ENCODE measurements at places on chromosomes 16 and 17.

DNA sequence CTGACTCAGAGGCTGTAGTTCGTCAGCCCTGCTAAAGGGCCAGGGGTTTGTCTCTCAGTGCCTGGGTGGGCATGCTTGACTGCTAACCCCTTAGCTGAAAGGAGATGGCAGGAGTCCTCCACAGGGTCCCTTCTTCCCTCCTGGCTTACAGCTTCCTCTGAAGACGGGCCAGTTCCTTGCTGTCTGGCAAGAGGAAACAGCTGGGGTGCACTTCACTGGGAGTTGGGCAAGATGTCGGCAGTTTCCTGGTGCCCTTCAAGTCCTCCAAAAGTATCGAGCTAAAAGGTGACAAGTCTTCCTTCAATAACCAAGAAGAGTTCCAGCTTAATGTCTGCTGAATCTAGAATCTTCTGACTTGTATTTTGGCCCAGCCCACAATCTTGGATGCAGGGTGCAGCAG lies 23.4 kb downstream of the NUP85 start:
- DNase-seq: no peak

- no peak for DNase-seq
Observed at GRCh38 chr17:66526827-66527226, 224.4 kb downstream of the PRKCA start.

DNA sequence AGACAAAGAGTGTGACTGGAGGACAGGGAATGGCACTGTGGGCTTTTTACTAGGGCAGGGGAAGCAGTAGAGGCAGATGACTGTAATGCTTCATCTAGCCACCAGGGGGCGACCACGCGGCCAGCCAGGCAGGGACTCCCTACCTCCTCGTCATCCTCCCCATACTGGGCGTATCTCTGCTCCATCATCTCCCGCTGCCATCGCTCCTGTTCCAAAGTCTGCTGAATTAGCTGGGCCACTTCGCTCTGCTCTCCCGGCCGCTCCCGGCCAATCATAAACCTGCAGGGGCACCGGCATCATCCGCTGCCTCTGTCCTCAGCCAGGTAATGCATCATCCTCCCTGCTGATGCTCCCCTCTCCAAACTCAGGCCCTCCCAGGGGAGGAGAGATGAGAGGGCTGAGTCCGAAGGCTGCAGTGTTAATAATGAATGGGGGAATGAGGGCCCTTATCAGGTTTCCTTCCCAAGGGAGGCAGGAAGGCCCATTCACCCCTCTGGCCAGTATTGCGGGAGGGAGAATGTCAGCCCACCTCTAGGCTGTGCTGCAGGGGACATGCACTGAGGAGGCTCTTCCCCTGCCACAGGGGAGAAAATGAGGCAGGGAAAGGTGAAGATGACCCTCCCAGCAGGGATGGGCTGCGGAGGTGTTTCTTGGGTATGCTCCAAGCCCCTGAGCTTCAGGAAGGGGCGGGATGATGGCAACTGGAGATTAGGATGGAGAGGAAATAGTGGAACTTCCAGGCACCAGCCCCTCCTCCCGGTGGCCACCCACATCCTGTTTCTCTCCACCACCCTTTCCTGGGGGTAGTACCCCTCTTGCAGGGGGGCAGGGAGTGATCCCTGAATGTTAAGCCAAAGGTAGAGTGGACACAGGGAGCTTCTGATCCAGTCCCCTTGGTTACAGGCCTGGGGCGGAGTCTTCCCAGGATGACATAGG lies 10.3 kb upstream of the SAMD14 start:
- peak; percentile 79 for DNase-seq

- no peak for DNase-seq
Observed at GRCh38 chr16:23682181-23682580, 3.5 kb downstream of the PLK1 start.

- no peak for DNase-seq
Observed at GRCh38 chr17:77828749-77829539, 129.6 kb upstream of the TNRC6C start.

DNA sequence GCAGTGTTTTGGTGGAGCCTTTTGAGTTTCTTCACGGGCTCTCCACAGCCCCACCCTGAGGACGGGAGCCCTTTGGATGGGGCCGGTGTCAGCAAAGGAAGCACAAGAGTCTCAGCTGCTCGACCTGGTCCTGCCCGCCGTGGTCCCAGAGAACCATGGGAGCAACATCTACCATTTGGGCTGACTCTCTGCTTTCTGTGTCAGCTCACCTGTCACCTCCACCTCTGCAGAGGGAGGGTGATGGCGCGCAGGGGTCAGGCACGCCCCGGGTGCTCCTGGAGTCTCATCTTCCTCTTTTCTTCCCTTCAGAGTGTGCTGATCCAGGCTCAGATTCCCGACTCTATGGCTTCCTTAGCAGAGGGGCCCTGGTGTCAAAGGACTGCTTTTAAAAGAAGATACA lies 171.7 kb downstream of the LAT start:
- DNase-seq: no peak

DNA sequence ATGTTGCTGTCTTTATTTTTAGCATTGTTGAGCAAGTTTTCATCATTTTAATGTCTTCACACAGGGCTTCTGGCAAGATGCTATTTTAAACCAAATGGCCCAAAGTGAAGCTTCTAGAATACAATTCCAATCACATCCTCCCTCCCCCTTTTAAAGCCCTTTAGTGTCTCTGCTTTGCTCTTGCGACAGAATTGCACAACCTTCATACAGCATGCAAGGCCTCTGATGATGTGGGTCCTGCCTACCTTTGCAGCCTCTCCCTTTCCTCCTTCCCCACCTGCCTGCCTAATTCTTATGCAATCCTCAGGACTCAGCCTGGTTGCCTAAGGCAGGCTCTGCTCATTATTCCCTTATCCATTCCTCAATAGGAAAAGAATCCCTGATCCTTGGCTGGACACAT lies 381.7 kb downstream of the SLC39A11 start:
- DNase-seq: no peak

- DNase-seq: no peak
Observed at GRCh38 chr16:392450-393030, 4.5 kb upstream of the NME4 start.

- DNase-seq: no peak
Observed at GRCh38 chr16:87404764-87405625, 12.9 kb downstream of the MAP1LC3B start.

- no peak for DNase-seq
Observed at GRCh38 chr17:41500131-41500911, 5.1 kb downstream of the KRT13 start.

GRCh38 chr16:19872179-19872863 lies 12.3 kb downstream of the GPRC5B start:
- DNase-seq: no peak

DNA sequence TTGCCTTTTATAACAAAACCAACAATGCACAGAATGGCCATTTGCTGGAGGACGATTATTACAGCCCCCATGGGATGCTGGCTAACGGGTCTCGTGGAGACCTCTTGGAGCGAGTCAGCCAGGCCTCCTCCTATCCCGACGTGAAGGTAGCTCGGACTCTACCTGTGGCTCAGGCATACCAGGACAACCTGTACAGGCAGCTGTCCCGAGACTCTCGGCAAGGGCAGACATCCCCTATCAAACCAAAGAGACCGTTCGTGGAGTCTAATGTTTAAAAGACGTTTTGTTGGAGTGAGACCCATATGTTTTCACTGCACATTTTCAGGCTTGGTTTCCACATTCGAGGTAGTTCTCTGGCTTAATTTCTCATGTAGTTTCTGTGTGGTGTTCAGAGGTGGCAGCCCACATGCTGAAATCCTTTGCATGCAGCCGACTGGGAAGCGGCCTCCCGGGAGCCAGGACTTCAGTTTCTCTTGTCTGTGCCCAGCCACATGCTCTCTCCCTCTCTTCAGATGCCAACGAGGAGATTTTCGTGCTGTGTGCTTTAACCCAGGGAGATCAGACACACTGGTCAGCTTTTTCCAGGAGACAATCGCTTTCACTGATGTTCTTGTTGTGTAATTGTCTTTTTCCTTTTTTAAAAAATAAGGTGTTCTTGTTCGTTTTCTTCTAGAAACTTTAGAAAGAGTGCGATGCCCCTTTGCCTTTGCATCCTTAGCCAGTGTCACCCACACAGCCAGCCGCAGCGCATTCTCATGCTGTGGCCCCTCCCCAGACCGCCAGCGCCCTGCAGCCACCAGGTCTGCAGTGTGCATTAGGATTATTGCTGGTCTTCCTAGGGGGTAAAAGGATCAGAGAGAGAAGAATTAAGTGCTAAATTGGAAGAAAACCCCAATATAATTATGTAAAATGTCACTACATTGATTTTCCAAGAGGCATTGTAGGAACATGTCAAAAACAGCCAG lies 24.1 kb downstream of the CYB561 start:
- peak; percentile 9 for DNase-seq

GRCh38 chr17:66415366-66416206 lies 113.2 kb downstream of the PRKCA start:
- DNase-seq: no peak

GRCh38 chr17:69501591-69502468 lies 87.3 kb downstream of the MAP2K6 start:
- peak; percentile 68 for DNase-seq

GRCh38 chr16:54891346-54891745 lies 39.3 kb upstream of the IRX5 start:
- no peak for DNase-seq

- no peak for DNase-seq
Observed at GRCh38 chr16:66475232-66475631, 48.1 kb downstream of the BEAN1 start.

DNA sequence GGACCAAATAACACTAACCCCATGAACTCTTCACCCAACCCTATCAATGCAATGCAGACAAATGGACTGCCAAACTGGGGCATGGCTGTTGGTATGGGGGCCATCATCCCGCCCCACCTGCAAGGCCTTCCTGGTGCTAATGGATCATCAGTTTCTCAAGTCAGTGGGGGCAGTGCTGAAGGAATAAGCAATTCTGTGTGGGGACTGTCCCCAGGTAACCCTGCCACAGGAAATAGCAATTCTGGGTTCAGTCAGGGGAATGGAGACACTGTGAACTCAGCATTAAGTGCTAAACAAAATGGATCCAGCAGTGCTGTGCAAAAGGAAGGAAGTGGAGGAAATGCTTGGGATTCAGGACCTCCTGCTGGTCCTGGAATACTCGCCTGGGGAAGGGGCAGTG lies 78.9 kb downstream of the TMC6 start:
- no peak for DNase-seq

GRCh38 chr16:68263559-68264127 lies 683 bp upstream of the SLC7A6 start:
- DNase-seq: no peak

DNA sequence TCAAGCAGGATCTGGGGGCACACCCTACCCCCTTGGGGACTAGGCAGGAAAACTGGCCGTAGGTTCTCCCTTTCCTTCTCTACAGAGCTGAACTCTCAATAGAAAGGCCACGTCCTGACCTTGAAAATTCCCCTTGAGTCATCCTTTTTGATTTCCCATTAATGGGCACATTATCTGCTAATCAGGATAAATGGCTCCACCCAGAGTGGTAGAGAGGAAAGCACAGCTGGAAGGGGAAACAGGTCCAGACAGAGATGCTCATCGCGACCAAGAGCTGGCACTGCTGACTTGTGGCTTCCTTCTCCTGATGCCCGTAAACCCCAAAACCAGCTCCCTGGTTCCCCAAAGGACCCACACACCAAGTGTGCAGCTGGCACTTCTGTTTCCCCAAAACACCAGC lies 206.5 kb upstream of the CDH5 start:
- DNase-seq: no peak

GRCh38 chr17:49287481-49287880 lies 56.9 kb upstream of the PHOSPHO1 start:
- DNase-seq: no peak

DNA sequence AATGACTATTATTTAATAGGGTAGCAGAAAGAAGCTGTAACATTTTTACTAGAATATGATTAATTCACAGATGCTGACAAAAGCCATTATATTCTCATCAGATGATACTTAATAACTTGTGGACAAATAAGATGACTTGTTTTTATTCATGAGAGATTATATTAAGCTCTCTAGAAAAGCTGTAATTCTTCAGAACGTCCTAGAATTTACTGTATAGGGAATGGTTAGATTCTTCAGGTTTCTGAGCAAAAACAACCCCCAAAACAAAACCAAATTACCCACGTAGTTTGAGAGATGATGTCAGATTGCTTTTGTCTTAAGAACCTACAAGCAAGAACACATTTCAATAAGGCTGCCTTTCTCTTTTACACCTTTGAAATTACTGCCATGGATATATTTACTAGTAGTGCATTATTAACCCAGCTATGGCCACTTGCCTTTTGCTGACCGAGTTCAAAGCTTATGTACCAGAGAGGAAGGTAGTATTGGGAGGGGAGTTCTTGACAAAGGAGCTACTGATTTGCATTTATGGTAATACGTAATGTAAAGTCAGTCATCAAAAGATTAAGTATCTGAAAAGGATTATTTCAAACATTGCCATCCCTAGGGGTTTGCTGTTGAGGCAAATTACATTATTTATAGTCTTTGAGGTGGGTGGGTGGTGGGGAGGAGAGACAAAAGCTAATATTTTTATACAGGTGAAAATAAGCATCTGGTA lies 51.7 kb downstream of the NLK start:
- DNase-seq: no peak

DNA sequence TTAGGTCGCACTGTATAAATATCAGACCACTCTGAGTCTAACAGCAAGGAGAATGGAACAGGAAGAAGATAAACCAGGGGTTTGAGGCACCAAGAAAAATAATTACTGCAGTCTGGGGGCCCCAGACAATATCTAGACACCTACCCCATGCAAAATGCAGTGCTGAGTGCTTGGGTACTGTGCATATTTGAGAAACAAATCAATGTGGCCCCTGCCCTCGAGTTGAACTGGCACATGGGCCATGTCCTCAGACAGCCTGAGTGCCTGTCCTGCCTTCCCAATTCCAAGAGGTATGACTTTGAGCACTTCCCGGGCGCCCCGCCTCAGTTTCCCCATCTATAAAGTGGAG lies 6.2 kb upstream of the CIITA start:
- DNase-seq: no peak

DNA sequence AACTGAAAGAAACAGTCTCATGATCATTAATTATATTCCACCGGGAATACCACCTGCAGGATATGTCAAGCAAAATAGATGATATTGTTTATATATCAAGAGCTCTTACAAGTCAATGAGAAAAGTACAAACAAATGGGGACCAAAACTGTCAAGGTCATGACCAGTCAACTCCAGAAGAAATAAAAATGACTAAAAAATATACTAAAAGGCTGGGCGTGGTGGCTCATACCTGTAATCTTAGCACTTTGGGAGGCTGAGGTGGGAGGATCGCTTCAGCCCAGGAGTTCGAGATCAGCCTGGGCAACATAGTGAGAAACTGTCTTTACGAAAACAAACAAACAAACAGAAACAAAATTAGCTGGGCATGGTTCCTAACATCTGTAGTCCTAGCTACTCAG lies 49.8 kb upstream of the SCNN1B start:
- DNase-seq: no peak

All from right forelimb (tissue), 1 donor.